ENCODE measurements at places on chromosomes 4 and X.

DNA sequence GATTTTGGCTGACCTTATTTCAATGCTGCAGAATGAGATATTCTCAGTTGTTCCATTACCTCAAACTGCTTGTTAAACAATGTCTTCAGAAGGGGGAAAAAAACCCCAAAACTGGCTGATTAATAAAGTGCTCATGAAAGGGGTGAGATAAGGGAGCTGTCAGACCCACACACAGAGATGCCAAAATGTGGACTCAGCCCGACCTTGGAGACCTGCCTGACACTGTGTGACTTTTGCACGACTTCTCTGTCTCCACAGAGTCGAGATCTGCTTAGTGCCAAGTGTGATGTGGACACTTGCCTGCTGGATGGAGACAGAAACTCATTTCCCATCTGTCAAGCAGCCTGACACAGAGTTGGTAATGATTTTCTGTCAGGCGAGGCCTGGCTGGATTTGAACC is 31.5 kb downstream of the REELD1 start:
- DNase-seq: no peak

- no peak for DNase-seq
These were observed 900.3 kb downstream of the PCDH7 start for GRCh38 chr4:31620476-31620875.

DNA sequence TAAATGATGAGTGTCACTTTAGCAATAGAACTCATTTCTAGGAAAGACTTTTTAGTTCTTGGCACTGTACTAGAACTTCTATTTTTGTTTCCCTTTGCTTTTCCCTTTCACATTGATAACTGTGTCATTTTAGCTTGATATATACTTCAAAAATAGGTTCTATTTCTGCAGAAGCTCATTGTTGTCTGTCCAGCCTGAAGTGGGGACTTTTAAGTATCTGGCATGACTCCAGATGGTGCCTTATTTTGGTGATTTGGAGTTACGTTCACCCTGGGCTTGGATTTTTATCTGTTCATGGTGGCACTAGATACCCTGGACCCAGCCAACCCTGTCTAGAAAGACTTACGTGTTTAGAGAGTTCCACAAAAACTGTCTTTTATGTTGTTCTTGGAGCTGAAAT is 3.4 kb downstream of the ABHD18 start:
- DNase-seq: no peak

DNA sequence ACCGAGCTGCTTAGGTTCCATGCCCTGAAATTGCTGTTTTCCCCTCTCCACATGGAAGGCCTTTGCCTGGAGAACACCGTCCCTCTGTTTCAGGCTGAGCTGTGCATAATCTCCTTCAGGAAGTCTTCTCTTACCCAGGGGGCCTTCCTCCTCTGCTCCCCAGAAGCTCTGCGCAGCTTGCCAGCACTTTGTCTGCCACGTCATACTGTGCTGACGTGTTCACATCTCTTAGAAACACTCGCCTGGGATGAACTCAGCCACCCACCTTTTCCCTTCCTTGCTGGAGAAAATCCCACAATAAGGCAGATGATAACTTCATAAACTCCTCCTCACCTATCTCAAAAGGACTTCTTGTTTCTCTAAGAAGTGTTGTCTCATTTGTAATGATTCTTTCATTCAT is 110.7 kb downstream of the ARHGAP10 start:
- no peak for DNase-seq

GRCh38 chr4:89222170-89222569 is 85.4 kb downstream of the GPRIN3 start:
- no peak for DNase-seq

GRCh38 chr4:103303011-103303410 is 104.9 kb upstream of the CENPE start:
- no peak for DNase-seq

Measured in coronary artery (tissue), 2 donors.